ENCODE measurements at places on chromosomes 4 and X.
A peak's percentile ranks its signal among the peaks of the same experiment; 100 is the strongest.

GRCh38 chr4:189822326-189822725 lies 118.3 kb upstream of the FRG1 start:
- no peak for DNase-seq

DNA sequence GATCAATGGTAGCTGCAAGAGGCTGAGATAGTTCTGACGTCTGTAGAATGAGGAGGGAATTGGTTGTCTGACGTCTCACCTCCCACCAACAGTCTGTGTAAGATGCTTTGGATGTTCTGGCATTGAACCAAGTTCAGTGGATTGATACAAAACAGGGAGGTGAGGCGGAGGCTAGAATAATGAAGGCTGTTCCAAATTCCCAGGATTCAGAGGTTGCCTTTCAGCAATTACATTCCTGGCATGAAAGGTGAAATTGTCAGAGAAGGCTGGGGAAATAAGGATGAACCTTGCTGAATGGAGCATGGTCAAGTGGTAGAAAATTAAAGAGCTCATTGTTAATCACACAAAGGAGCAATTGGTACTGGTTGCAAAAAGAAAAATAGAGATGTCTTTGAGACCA lies 241.6 kb downstream of the FBXW7 start:
- no peak for DNase-seq

DNA sequence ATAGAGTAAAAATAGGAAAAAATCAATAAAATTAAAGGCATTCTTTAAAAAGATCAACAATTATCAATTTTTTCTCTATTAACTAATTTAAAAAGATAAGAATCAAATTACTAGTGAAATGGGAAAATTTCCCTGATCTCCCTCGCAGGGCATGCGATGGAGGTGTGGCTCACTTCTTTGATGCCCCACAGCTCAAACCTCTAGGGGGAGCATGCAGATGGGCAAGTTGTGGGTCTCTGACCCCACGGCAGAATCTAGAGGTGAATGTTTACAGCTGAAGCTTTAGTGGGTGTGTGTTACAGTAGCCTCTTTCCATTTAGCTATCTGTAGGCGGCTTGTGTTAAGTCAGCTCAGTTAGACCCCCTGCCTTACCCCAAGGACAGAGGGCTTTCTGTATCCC lies 1348.8 kb downstream of the PCDH18 start:
- DNase-seq, result no peak

GRCh38 chrX:96843566-96843965 lies 40.1 kb upstream of the RPA4 start:
- DNase-seq, result no peak

- no peak for DNase-seq
Measured at GRCh38 chr4:45629717-45630116, 494.1 kb downstream of the GABRG1 start.

- peak; percentile 52 for DNase-seq
Measured at GRCh38 chr4:83219344-83220331, 65.0 kb downstream of the COQ2 start.

DNA sequence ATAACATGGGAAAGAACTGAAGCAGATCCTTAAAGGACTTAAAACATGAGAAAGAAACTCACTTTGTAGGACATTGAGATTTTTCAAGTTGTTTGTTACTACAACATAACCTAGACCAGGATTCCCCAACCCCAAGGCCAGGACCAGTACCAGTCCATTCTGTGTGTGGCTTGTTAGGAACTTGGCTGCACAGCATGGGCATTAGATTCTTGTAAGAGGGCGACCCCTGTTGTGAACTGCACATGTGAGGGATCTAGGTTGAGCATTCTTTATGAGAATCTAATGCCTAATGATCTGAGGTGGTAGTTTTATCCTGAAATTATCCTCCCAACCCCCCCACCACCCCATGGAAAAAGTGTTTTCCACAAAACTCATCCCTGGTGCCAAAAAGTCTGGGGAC lies 566.1 kb downstream of the KCTD8 start:
- DNase-seq, result no peak
